ENCODE measurements at places on chromosomes 6 and 20. TPM values are rescaled to one million over a fixed set of nuclear protein-coding genes. Genes with fewer than 3 reads are reported as not detected.

DNA sequence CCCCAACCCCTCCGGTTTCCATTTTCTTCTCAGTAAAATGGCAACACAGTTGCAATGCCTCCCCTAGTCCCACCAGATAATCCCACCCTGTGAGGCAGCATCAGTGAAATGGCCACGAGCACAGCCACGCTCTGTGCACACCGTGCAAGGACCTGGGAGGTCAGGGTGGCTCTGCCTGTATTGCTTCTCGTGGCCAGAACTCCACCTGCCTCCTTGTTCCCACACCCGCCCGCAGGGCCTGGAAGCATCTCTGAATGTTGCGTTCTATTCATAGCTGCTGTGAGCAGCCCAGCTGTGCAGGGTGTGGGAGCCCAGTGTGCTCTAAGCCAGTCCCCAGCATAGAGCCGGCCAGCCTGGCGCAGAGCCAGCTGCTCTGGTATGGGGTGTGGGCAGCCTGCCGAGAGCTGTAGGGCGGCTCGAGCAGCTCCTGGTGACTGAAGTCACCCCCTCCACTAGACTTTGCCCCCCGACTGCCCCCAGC lies 161.1 kb downstream of the DLL1 start:
- DNase-seq: peak; percentile 74

GRCh38 chr6:52661551-52661950 lies 9.4 kb upstream of the TMEM14A start:
- DNase-seq: no peak

- no peak for DNase-seq
Observed at GRCh38 chr6:107228754-107229153, 113.4 kb upstream of the BEND3 start.

DNA sequence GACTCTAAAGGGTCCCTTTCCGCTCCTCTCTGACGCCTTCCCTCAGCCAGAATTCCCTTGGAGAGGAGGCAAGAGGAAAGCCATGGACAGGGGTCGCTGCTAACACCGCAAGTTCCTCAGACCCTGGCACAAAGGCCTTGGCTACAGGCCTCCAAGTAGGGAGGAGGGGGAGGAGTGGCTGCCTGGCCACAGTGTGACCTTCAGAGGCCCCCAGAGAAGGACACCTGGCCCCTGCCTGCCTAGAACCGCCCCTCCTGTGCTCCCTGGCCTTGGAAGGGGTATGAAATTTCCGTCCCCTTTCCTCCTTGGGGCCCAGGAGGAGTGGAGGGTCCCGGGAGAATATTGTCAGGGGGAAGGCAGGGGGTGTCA lies 2.7 kb downstream of the VEGFA start:
- DNase-seq: no peak

- no peak for DNase-seq
Observed at GRCh38 chr6:55777469-55777868, 97.9 kb downstream of the BMP5 start.

DNA sequence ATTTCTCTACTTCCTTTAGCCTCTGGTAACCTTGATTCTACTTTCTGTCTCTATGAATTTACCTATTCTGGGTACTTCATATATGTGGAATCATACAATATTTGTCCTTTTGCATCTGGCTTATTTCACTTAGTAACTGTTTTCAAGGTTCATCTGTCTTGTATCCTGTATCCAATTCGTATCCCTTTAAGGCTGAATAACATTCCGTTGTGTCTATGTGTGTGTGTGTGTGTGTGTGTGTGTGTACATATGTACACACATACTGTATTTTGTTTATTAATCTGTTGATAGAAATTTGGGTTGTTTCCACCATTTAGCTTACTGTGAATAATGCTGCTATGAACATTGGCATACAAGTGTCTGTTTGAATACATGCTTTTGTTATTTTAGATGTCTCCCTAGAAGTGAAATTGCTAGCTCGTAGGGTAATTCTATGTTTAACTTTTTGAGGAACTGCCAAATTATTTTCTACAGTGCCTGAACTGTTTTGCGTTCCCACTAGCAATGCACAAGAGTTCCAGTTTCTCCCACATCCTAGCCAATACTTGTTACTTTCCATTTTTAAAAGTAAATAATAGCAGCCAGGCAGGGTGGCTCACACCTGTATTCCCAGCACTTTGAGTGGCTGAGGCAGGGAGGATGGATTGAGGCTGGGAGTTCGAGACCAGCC lies 17.7 kb downstream of the SENP6 start:
- DNase-seq: no peak

DEFB124 gene
- not detected for total RNA-seq

MUCL3 gene
- total RNA-seq: not detected

HUS1B gene
- 0.23 TPM for total RNA-seq

APCDD1L gene
- 0.13 TPM for total RNA-seq

PTGIS gene
- 20.3 TPM for total RNA-seq

All from left lobe of liver (tissue), 2 donors.